ENCODE measurements at places on chromosomes 12 and 14.

DNA sequence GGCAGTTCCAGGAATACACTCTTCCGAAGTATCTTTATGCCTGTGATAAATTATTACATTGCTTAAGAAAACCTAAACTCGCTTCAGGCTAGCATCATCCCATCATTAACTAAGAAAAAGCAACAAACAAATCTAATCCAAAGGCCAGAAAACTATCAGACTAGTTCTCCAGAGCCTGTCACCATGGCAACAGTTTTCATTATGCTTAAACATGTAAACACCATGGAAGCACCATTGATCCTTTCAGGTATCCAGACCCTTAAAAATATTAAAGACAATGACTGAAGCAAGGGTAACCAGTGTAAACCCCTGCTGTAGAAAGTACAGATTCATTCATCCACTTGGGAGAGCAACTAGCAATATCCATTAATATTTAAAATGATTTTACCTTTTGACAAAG lies 9.8 kb downstream of the DAD1 start:
- no peak for DNase-seq

GRCh38 chr12:89247541-89247942 lies 104.8 kb downstream of the DUSP6 start:
- DNase-seq, result no peak

DNA sequence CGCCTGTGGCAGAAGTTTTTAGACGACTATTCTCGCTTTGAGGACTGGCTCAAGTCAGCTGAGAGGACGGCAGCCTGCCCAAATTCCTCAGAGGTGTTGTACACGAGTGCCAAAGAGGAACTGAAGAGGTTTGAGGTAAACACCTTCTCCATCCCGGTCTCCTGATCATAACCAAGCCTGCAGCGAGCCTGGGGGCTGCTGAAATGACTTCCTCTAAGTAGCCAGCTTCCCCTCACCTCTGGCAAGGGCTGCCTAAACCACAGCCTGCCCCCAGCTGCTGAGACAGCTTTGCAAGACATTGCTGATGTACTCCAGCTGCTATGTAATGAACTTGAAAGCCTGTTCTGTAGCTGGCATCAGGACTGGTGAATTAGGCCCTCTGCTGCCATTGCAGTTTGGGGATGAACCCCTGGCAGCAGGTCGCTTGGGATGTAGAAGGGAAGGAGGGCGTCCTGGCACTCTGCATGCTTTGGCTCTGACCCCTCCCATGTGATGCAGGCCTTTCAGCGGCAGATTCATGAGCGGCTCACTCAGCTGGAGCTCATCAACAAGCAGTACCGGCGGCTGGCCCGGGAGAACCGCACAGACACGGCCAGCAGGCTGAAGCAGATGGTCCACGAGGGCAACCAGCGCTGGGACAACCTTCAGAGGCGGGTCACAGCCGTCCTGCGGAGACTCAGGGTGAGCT lies 84.6 kb downstream of the ESR2 start:
- peak; percentile 57 for DNase-seq

GRCh38 chr14:40656311-40656710 lies 950.4 kb upstream of the LRFN5 start:
- no peak for DNase-seq

DNA sequence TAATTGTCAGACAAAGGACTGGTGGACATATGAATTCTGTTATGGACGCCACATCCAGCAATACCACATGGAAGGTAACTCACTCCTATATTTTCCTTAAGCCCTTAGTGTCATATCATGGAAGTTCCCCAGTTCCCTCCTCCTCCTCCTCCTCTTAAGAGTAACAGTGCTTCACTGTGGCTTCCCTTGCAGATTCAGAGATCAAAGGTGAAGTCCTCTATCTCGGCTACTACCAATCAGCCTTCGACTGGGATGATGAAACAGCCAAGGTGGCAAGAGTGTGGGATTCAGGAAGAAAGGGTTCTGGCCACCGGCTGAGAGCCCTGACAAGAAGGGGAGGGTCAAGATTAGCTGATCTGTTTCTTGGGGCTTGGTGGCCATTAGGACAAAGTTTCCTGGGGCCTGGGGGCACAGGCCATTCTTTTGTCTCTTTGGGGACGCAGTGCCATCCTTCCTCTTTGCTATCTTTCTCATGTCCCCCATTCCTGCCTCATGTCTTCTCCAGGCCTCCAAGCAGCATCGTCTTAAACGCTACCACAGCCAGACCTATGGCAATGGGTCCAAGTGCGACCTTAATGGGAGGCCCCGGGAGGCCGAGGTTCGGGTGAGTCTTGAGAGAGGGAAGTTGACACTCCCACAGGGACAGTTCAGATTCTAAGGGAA lies 2.0 kb downstream of the OS9 start:
- DNase-seq, result no peak

DNA sequence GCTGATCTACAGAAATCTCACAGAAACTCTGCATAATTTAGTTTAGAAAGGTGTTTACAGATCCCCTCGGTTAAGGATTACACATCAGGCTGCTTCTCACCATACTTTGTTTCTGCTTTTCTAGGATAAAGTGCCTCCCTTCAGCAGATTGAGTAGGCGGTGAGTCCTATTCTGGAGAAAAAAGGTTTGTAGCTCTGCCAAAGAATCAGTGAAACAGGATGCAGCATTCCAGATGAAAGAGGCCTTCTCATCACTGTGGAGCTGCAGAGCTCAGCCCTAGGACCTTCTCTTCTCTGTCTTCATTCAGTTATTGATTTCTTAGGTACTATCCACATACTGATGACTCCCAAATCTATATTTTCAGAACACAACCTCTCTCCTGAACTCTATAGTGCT lies 155.5 kb upstream of the KRR1 start:
- no peak for DNase-seq

- no peak for DNase-seq
These were observed 526 bp downstream of the MLXIP start for GRCh38 chr12:122079033-122079531.

GRCh38 chr12:112413855-112414625 lies 4.6 kb upstream of the RPL6 start:
- no peak for DNase-seq

GRCh38 chr12:132204793-132205270 lies 60.6 kb downstream of the NOC4L start:
- no peak for DNase-seq

DNA sequence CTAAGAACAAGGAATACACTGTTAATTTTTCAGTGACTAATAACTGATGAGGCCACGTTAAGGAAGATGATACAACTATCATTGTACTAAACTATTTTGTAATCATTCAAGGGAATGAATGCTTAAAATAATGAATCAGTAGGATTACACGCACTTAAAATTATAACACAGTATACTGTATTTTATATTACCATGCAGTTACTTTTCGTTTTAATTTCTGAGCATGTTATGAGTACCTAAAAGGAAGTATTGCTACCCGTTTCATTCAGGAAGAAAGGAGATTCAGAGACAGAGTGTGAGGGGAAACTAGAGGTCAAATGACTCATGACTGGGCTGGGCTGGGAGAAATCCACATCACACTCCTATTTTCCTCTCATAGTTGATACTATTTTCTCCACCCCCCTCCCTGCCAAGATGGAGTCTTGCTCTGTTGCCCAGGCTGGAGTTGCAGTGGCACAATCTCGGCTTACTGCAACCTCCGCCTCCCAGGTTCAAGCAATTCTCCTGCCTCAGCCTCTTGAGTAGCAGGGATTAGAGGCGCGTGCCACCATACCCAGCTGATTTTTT lies 202.0 kb downstream of the PPM1H start:
- DNase-seq, result no peak

- no peak for DNase-seq
These were observed 5.1 kb upstream of the NKX2-1 start for GRCh38 chr14:36524874-36525745.

- no peak for DNase-seq
These were observed 68.6 kb downstream of the EP400 start for GRCh38 chr12:132018193-132018916.

GRCh38 chr12:54479421-54479820 lies 6.0 kb upstream of the GTSF1 start:
- no peak for DNase-seq

GRCh38 chr12:14810953-14811483 lies 3.0 kb downstream of the SMCO3 start:
- DNase-seq, result no peak

DNA sequence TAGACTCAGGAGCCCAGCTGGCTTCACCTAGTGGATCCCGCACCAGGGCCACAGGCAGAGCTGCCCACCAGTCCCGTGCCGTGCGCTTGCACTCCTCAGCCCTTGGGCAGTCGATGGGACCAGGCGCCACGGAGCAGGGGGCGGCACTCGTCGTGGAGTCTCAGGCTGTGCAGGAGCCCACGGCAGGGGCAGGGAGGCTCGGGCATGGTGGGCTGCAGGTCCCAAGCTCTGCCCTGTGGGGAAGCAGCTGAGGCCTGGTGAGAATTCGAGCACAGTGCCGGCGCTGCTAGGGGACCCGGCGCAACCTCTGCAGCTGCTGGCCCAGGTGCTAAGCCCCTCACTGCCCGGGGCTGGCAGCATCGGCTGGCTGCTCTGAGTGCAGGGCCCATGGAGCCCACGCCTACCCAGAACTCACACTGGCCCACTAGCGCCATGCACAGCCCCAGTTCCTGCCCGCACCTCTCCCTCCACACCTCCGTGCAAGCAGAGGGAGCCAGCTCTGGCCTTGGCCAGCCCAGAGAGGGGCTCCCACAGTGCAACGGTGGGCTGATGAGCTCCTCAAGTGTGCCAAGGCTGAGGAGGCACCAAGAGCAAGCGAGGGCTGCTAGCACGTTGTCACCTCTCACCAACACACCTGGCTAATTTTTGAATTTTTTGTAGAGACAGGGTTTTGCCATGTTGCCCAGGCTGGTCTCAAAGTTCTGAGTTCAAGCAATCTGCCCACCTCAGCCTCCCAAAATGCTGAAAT lies 116.1 kb downstream of the SPTSSA start:
- no peak for DNase-seq

DNA sequence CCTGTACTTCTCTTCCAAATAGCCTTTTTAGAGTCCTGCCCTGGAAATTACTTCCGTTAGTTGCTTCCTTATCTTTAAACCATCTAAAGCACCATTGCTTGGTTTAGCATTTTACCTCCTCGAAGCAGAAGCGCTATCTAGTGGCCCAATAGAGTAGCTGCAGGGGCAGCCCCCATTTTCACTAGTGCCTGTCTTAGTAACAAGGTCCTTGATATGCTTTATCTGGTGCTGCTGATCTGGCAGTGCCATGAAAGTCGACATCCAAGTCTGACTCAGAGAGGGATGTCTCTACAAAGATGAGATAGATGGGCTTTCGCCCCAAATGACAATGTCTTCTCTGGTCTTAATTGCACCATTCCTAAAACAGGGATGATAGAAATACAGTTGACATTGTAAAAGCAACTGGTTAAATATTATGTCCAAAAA lies 25.0 kb upstream of the CIT start:
- no peak for DNase-seq

GRCh38 chr12:3728686-3729085 lies 24.2 kb downstream of the CRACR2A start:
- DNase-seq, result no peak

- peak; percentile 46 for DNase-seq
These were observed at the start of gene RIMBP2 for GRCh38 chr12:130715998-130716968. RIMBP2 (minus strand) TSS chr12:130716299; CDS start chr12:130479013, 237,286 bp downstream.

DNA sequence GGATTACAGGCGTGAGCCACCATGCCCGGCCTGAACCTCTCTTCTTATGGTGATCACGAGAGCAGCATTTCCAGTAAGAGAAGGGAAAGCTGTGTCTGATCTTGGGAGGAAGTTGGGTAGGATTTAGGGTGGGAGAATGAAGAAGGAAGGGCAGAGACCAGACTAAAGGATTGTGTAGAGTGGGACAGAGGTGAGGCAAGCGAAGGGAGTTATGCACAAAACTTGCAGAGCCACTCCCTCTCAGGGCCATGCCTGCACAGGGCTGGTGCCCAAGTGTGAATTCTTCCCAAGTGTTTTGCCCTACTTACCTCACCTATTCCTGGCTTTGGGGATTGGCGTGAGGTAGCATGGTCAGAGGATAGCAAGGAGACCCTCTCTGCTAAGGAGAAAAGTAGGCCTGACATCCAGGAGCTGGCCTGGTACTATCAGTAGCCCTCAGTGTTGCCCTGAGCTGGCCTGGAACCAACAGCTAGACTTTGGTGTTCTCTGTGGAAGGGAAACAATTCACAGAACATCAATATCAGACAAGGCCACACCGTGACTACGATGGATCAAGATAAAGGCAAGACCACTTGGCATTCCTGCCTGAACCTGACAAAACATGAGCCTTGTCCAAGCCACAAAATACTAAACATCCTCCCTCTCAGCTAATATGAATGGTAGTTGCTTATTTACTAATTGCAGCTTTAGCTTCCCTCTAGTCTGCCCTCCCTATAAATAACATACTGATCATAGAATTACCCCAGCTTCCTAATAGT lies 201.0 kb upstream of the AMIGO2 start:
- no peak for DNase-seq

- no peak for DNase-seq
These were observed 80.5 kb upstream of the RPH3A start for GRCh38 chr12:112711026-112711425.

GRCh38 chr12:103308396-103308795 lies 187.4 kb downstream of the C12orf42 start:
- no peak for DNase-seq

- no peak for DNase-seq
These were observed 12.4 kb downstream of the TMEM120B start for GRCh38 chr12:121724925-121725324.

- DNase-seq, result no peak
These were observed 200.6 kb upstream of the MGAT4C start for GRCh38 chr12:86456776-86457175.

DNA sequence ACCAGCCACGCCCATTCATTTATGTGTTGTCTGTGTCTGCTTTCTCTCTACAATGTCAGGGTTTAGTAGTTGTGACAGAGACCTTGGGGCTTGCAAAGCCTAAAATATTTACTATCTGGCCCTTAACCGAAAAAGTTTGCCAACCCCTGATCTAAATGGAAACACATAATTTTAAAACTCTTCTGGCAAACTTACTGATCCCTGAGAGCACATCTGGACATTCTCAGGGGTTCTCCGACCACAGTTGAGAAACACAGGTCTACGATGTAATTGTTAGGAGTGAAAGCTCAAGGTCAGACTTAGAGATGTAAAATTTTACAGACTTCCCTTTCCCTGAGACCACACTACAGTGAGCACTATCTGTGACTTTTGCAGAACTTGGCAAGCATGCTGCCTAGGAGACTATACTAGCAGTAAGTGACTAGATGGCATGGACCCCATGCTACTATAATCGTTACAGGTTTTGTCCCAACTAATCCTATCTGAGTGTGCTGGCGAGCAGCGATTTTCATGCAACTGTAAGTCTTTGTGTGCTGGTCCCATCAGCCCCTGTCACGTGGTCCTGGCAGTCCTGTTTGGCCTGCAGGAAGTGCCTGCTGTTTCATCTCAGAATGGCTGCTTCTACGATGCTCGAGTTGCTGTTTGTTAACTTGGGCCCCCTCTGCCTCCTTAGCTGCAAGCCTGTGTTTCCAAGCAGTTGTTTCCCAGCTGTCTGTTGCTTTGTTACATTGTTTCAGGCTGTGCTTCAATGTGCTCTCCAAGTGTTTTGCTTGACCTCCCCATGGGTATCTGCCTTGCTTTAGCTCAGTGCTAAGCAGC lies 21.6 kb downstream of the TMTC2 start:
- peak; percentile 67 for DNase-seq

DNA sequence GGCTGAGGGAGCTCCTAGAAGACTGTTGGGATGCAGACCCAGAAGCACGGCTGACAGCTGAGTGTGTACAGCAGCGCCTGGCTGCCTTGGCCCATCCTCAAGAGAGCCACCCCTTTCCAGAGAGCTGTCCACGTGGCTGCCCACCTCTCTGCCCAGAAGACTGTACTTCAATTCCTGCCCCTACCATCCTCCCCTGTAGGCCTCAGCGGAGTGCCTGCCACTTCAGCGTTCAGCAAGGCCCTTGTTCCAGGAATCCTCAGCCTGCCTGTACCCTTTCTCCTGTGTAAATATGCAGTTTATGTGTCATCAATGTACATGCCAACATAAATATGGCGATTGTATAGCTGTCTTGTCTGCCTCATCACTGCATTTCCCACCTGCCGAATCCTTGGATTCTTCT lies 7.5 kb downstream of the AMHR2 start:
- no peak for DNase-seq
